Naive thymus-derived CD8-positive, alpha-beta T cell (primary cell): ENCODE measurements at places on chromosomes 1 and 21. TPM values are rescaled to one million over a fixed set of nuclear protein-coding genes. Genes with fewer than 3 reads are reported as not detected.

PIK3R3 gene
- total RNA-seq, result 0.41 TPM

DNA sequence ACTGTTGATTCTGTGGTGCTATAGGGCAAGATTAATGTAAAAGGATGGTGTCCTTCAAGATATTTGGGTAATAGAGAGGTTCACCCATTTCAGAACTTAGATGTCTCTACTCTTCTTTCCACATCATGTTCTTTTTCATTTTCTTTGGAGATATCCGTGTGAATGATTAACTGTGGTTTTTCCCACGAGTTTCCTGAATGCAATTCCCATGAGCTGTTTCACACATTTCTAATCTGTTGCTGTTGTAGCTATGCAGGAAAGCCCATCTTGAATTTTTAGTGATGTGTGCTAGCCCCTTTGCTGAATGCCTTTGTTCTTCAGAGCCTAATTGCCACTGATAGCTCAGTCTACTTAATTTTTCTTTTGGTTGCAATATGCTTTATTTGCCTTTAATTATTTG is 27.6 kb downstream of the SNX27 start:
- peaks cover 35% of the 10 kb centered on the region for H3K36me3 ChIP-seq
- no peak overlapping the region for H3K4me3 ChIP-seq
- peaks cover 9% of the 10 kb centered on the region for H3K4me1 ChIP-seq
- DNase-seq, result no peak
- H3K27ac ChIP-seq, result no peak overlapping the region
- H3K27me3 ChIP-seq, result no peaks in the 10 kb centered on the region

GRCh38 chr1:84181350-84182005 is 37.4 kb downstream of the PRKACB start:
- H3K36me3 ChIP-seq, result peaks cover 11% of the 10 kb centered on the region
- H3K4me1 ChIP-seq, result peaks cover 15% of the 10 kb centered on the region
- peak overlapping the region; percentile 23 for H3K27ac ChIP-seq
- DNase-seq, result no peak
- H3K4me3 ChIP-seq, result no peak overlapping the region
- H3K27me3 ChIP-seq, result no peaks in the 10 kb centered on the region

GRCh38 chr1:235491644-235492043 is 12.6 kb downstream of the B3GALNT2 start:
- H3K4me3 ChIP-seq, result no peak overlapping the region
- peaks cover 9% of the 10 kb centered on the region for H3K4me1 ChIP-seq
- peaks cover 38% of the 10 kb centered on the region for H3K36me3 ChIP-seq
- H3K27me3 ChIP-seq, result no peaks in the 10 kb centered on the region
- no peak for DNase-seq

GRCh38 chr1:169148472-169149252 is 42.2 kb downstream of the ATP1B1 start:
- peaks cover 1% of the 10 kb centered on the region for H3K4me1 ChIP-seq
- peaks cover 5% of the 10 kb centered on the region for H3K36me3 ChIP-seq
- no peak overlapping the region for H3K27ac ChIP-seq
- H3K4me3 ChIP-seq, result no peak overlapping the region
- no peaks in the 10 kb centered on the region for H3K27me3 ChIP-seq

- H3K4me1 ChIP-seq, result no peaks in the 10 kb centered on the region
- DNase-seq, result no peak
- H3K27ac ChIP-seq, result no peak overlapping the region
- no peaks in the 10 kb centered on the region for H3K36me3 ChIP-seq
- no peaks in the 10 kb centered on the region for H3K27me3 ChIP-seq
- no peak overlapping the region for H3K4me3 ChIP-seq
These were observed 57.1 kb upstream of the COX20 start for GRCh38 chr1:244778344-244778743.
